ENCODE measurements at places on chromosomes 11 and 22.

- no peak for DNase-seq
These were observed 244.1 kb upstream of the API5 start for GRCh38 chr11:43067681-43068080.

DNA sequence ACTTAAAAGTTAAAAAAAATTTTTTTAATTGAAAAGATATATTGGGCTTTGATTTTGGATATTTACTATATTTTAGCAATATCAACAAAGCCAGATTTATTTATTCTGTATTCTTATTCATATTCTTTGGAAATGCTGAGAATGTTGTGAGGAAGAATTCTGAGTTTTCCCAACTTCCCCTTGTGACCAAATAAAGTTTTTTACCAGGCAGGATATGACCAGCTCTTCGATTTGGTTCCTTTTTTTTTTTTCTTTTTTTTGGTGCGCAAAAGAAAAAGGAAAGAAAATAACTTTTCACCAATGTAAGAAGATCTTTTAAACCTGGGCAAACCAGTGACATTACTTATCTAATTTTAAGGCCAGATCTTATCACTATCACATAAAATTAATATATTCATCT lies 12.9 kb downstream of the TCP11L1 start:
- no peak for DNase-seq

DNA sequence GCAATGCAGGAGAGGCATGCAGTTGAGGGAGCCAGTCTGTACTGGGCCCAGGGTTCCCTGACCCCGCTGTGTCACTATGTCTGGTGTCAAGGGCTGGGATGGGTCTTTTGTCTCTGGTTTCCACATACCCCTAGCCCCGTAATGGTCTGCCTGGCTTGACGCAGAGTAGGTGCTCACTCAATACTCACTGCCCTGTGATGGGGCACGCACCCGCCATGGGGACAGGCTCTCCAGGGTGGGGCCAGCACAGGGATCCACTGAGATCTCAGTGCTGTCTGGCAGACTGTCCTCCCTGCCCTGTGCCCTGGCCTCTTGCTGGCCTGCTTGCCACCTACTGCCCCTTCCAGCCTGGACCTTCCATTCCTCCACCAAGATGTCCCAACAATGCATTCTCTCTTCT lies 101.7 kb upstream of the CD82 start:
- no peak for DNase-seq

GRCh38 chr22:43471606-43472135 lies 59.9 kb downstream of the MPPED1 start:
- no peak for DNase-seq

- DNase-seq: no peak
These were observed 1.3 kb upstream of the SLC25A45 start for GRCh38 chr11:65383778-65384177.

DNA sequence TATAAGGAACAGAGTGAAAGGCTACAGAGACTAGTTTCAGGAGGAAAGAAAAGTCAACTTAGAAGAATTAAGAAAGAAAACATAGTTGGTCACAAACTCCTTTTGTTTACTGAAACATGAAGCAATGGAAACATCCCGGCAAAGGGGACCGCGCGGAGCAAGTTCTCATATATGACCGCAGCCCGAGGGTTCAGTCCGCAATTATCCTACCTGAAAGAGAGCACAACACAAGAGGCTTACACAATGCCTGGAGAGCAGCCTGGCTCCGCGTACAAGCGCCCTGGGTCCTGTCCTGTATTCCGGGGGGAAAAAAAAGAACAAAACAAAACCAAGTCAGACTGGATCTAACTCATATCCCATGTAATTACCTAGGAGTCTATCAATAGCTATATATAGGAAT lies 12.3 kb downstream of the RBM4B start:
- no peak for DNase-seq

GRCh38 chr11:122306831-122307391 lies 190.9 kb upstream of the BLID start:
- no peak for DNase-seq

GRCh38 chr11:34259087-34259486 lies 98.7 kb downstream of the ABTB2 start:
- DNase-seq: no peak

GRCh38 chr22:27348634-27349033 lies 452.9 kb downstream of the MN1 start:
- DNase-seq: no peak

DNA sequence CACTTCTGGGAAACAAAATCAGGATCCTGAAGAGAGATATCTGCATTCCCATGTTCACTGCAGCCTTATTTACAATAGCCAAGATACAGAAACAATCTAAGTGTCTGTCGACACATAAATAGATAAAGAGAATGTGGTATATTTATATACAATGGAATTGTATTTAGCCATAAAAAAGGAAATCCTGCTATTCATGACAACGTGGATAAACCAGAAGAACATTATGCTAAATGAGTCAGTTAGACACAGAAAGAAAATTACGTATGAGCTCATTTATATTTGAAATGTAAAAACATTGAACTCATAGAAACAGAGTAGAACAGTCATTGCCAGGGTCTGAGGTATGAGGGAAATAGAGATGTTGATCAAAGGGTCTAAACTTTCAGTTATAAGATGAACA lies 6.1 kb downstream of the MRPL17 start:
- no peak for DNase-seq

DNA sequence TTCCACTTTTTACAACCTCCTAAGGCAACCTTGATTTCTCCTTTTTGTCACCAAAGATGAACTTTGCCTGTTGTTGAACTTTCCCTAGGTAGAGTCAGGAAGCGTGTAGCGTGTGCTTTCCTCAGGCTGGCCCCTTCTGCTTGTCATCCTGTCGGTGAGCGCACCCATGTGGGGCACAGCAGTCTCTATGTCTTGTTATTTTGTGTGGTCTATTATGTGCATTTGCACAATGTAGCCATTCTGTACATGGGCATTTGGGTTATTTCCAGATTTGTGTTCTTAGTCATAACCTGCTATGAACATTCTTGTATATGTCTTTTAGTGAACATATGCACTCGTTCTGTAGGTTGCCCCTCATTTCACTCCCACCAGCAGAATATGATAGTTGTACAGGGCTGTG lies 34.9 kb downstream of the CABIN1 start:
- DNase-seq: no peak

GRCh38 chr11:79397252-79397651 lies 43.6 kb downstream of the TENM4 start:
- DNase-seq: no peak

- DNase-seq: no peak
These were observed 590 bp downstream of the COMMD9 start for GRCh38 chr11:36288442-36289225.

GRCh38 chr11:63681321-63682065 lies at the start of gene RTN3:
Gene RTN3, plus strand, starts transcription at chr11:63681500. Its CDS starts 137 bp downstream, at chr11:63681637.
- peak; percentile 96 for DNase-seq

DNA sequence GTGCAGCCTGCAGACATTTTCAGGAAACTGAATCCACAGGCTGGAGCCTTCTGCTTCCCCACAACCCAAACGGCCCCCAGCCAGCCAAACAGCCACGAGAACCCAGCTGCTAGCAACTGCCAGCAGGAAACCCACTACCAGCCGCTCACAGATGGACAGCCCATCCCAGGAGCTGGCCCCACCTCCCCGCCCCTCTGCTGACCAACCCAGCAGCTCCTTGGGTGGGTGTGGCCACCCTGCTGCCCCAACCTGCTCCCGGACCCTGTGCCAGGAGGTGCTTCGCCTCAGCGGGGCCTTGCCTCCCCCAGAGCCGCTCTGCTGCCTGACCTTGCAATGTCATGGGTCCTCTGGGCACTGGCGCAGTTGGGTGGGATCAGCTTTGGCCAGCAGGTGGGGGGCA lies 8.2 kb upstream of the CCDC188 start:
- no peak for DNase-seq

DNA sequence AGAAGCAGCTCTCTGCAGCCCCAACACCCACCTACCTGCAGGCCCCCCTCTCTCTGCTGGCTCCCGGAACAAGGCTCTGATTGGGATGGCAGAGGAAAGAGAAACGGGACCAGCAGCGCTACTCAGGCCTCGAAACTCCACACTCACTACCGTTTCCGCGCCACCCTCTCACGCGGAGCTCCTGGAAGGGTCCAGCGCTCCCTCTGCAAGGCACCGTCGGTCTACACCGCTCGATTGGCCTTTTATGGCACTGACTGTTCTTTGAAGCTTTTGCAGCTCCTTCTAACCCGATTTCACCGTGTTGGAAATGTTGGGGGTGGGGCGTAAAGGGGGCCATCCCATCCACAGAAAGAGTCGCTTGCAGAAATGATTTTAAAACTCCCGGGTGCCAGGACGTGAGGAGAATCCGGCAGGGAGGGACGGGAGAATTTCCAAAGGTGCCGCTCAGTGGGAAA lies 323 bp upstream of the PANX1 start:
- DNase-seq: peak; percentile 52

GRCh38 chr11:94767701-94768601 lies at the start of gene AMOTL1:
Gene AMOTL1, plus strand, starts transcription at chr11:94768356. Its CDS starts 156 bp downstream, at chr11:94768512.
- peak; percentile 93 for DNase-seq

GRCh38 chr11:61392981-61393595 lies 701 bp downstream of the TMEM216 start:
- DNase-seq: no peak

- DNase-seq: no peak
These were observed 118.7 kb upstream of the B3GAT1 start for GRCh38 chr11:134530636-134531326.

- no peak for DNase-seq
These were observed 157.3 kb downstream of the MPPED1 start for GRCh38 chr22:43569111-43569510.

DNA sequence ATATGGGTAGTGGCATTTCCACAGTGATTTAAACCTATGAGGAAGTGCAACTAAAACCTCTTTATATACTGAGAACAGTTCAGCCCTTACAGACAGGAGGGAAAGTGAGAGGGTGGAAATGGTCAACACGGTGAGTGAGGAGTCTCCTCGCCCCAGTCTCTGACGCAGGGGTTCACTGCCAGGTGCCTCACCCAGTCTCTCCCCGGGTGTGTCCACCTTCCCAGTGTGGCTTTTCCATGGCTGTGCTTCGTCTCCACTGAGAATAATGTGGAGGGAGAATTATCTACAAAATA lies 116.6 kb upstream of the TOP3B start:
- no peak for DNase-seq

GRCh38 chr11:77753230-77753629 lies 67.3 kb downstream of the RSF1 start:
- DNase-seq: no peak

- DNase-seq: no peak
These were observed 203.1 kb upstream of the CADM1 start for GRCh38 chr11:115707180-115707905.

GRCh38 chr11:37134637-37135036 lies 536.6 kb upstream of the RAG2 start:
- no peak for DNase-seq

DNA sequence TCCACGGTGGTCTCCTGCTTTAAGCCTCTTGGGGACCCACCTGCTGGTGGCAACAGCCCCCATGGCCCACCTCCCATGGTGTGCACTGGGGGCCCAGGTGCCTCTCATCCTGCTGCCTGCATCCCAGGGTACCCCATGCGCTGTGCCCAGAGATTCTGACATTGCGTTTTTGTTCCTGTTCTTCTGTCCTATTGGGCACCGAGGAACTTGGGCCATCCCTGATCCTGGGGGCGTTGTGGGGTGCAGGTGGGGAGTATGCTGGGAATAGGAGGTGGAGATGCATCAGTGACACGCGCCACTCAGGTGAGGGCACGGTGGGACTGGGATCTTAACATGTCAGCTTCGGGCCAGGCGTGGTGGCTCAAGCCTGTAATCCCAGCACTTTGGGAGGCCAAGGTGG lies 12.4 kb upstream of the NAP1L4 start:
- DNase-seq: no peak

Data from NCI-H2081 (cell line).